Motor neuron (in vitro differentiated cells): ENCODE measurements at places on chromosomes 12 and 14. TPM values are rescaled to one million over a fixed set of nuclear protein-coding genes. Genes with fewer than 3 reads are reported as not detected.
A peak's percentile ranks its signal among the peaks of the same experiment; 100 is the strongest.

Gene ATL1
- 31.6 and 32.8 TPM in 2 replicates for total RNA-seq

DNA sequence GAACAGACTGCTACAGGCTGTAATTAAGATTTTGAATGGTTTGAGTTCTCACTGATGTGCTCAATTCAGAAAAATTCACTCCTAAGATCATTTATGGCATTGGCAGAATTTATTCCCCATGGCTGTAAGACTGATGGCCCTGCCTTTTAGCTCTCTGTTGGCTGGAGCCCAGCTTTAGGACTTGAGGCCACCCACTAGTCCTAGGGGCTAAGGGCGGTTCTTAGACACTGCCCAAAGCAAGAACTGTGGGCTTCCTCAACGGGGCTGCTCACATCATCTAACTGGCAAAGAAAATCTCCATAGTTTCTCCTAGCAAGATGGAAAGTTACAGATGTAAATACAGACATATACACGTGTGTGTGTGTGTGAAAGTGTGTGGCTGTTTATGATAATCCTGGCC is 3.4 kb upstream of the CCER1 start:
- ATAC-seq = no peak

DNA sequence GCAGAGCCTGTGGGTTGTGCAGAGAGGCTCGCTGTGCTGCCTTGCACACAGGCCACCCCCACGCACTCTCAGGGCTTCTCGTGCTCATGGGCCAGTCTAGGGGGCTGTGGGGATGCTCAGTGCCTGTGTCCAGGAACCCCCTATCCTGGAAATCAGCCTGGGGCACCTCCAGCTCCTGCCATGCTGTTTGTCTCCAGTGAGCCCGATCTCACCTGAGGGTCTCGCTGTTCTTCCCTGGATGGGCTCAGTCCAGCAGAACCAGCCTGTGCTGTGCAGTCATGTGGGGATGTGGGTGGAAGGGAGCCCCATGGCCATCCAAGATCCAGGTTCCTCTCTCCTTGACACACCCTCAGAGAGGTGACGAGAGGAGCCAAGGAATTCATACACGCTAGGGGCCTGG is 26.7 kb downstream of the SERPINA1 start:
- ATAC-seq = no peak

DNA sequence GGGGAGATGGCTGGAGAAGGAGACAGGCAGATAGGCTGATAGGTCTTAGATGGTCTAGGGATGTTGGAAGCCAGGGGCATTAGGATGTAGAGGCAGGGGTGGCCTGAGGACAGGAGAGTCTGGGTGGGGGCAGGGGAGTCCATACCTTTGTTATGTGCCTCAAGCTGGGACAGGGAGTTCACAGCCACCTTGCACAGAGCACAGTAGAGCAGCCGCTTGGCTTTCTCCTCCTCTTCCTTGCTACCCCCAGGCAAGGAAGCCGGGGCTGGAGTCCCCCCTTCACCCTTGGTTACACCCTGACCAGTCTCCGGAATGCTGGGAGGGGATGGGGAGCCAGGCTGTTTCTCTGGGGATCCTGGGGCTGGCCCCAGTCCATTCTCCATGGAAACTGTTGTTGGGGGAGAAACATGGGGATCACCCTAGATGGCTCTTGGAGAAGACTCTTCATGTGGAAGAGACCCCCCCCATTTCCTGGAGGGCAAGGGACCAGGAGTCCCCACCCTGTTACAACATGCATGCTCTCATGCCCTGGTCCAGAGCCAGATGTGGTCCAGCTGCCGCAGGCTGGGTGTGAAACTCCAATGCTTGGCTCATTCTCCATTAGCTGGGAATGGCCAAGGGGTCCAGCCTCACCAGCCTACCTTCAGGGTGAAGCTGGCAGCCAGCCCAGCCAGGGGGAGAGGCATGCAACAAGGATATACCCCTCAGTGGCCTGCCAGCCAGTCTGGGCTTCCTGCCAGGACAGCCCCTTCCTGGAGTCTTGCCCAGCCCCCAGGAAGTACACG is 7.2 kb upstream of the GPR84 start:
- ATAC-seq = no peak

Gene KLHL33
- 0.19 TPM in 1 of 2 replicates, not detected in the other for total RNA-seq

- peak; percentile 91 for ATAC-seq
Measured at GRCh38 chr12:110100315-110100970, 23.7 kb upstream of the IFT81 start.

DNA sequence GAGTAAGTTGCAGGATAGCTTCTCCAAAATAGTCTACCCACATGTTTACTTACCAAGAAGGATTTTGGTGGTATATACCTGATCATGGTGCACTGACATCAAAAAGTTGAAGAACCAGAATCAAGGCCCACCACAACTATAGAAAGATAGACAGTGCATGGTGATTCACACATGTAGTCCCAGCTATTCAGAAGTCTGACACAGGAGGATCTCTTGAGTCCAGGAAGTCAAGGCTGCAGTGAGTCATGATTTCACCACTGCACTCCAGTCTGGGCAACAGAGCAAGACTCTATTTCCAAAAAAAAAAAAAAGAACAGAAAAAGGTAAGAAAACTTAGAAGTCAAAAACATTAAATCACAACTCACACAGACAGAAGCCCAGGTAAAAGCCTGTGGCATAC is 422.2 kb upstream of the FOXG1 start:
- no peak for ATAC-seq

GRCh38 chr14:61196792-61197191 is 84.3 kb downstream of the TMEM30B start:
- no peak for ATAC-seq

DNA sequence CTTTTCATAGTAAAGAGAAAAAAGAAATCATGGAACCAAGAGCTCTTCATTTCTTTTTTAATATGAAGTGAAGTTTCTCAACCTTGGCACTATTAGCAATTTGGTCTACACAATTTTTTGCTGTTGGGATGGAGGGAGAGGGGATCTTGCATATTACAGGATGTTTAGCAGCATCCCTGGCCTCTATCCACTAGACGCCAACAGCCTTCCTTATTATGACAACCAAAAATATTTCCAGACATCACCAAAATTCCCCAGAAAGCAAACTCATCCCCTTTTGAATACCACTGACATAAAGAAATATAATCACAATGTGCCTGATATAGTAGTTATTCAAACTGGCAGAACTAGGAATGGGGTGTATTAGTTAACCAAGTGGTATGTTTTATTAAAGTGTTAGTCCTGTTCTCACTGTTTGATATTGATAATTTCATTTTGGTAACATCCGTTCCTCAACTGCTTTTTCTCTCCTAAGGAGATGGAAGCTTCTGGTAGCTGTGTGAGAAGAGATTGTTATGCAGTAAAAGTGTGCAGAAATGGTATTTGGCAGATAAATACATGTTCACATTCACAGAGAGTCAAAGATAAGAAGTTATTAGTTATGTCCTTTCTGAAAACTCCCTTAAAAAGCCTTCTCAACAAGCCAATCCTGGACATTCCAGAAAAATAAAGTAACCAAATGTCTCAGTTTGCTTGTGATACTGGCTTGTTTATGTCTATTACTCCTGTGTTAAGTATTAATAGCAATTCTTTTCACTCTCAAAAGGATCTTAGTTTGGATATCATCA is 699.9 kb downstream of the C12orf50 start:
- ATAC-seq = no peak

DNA sequence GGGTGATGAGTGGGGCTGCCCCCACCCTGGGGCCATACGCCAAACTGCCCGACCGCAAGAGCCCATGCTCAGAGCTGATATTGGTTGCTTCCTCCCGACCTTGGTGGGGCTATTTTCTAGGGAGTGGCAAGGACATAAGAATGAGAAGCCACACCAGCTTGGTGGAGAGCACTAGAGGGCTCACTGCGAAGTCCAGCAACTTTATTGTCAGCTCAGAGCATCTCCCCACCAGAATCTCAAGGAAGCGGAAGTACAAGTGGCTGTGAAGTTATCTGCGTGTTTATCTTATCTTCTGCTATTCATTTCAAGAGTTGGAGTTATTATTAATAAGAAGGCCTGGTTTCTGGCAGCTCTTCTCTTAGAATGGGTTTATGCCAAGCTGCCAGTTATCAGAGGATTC is 4.9 kb upstream of the PLXNC1 start:
- ATAC-seq = no peak

- no peak for ATAC-seq
Measured at GRCh38 chr12:122849352-122850047, 14.2 kb downstream of the HIP1R start.

Gene ACOT2
- 21.8 and 22.2 TPM in 2 replicates for total RNA-seq

- no peak for ATAC-seq
Measured at GRCh38 chr14:104883681-104884361, 18.8 kb downstream of the CEP170B start.

DNA sequence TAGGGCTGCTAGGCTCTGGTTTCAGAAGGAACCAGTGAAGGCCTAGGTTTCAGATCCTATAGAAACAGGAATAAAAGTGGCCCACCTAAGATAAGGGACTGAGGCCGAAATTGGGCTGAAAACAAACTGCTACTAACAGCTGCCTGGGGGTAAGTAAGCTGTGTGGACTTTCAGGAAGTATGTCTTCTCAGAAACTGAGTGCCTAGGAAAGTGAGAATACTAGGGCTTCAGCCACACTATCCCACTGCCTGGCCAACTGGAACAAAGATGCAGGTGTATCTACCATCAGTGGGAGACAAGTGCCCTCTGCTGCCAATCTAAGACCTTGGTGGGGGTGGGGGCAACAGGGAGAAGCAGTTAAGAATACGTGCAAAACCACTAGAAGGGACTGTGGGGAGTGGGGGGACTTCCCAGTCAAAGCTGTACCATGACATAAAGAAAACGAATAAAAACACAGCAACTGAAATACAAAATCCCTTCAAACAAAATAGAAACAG is 82.5 kb downstream of the MED13L start:
- no peak for ATAC-seq

Gene SYNE3
- total RNA-seq = 1.0 and 1.2 TPM in 2 replicates

GRCh38 chr14:99240627-99241324 is 31.2 kb downstream of the BCL11B start:
- no peak for ATAC-seq

- no peak for ATAC-seq
Measured at GRCh38 chr14:92675976-92676375, 72.5 kb downstream of the LGMN start.

- no peak for ATAC-seq
Measured at GRCh38 chr12:62912644-62913043, 22.3 kb downstream of the PPM1H start.

Gene FAR2
- 20.7 and 23.5 TPM in 2 replicates for total RNA-seq

- peak; percentile 69 for ATAC-seq
Measured at GRCh38 chr12:94615260-94616181, 34.8 kb downstream of the TMCC3 start.

- no peak for ATAC-seq
Measured at GRCh38 chr14:79576424-79576823, 634.9 kb downstream of the DIO2 start.

DNA sequence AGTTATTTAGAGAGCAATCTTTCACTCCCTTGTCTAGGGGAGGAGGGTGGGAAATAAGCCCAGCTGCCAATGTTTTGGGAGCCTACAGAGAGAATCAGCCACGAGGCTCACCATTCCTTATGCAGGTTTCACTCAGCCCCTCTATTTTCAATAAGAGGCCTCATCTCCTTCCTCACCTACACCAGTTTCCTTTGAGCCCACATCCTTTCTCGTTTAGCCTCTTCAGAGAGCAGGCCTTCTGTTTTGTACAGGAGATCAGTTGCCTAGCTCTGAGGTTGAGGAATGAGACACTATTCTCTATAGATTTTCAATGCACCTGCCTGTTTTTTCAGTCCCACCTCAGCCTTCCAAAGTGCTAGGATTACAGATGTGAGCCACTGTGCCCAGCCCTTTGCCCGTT is 17.9 kb downstream of the SNAPC1 start:
- no peak for ATAC-seq

DNA sequence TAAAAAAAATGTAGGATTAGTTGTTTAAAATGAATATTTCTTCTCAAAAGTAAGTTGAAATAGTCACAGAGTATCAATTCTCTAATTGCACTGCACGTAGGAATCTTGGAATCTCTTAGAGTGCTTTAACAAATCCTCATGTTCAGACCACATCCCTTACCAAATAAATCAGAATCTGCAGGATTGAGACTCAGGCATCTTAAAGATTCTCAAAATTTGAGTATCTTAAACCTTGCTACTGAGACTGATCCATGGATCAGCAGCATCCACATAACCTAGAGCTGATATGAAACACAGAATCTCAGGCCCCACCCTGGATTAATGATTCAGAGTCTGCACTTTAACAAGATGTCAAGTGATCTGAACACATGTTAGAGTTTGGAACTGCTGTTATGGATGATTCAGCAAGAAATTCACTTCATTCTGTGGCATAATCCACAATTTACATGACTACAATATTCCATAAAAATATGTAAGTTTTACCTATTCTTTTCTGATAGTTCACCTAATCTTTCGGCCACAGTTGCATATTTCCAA is 58.7 kb downstream of the ADAMTS20 start:
- no peak for ATAC-seq

DNA sequence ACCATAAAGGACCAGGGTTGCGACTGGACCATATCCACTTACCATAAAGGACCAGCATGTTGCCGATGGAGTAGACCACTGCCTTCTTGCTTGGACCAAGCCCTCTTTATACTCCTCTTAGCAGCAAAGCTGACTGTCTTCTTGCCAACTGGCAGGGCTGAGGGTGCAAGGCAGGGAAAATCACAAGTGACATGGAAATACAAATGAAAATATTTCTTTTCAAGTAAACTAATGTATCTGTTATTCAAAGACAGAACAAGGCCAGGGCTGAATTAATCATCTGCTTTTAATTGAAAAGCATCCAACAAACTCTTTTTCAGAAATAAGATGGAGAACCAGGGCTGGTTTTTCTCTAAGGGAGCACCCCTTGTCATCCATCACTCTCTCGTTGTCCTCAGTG is at the start of gene CELA1:
Gene CELA1, minus strand, starts transcription at position 99 of the 400 bp plus-strand sequence. Its CDS starts 41 bp downstream, at position 58.
- ATAC-seq = no peak

Gene ADAMTS20
- 0.86 and 1.1 TPM in 2 replicates for total RNA-seq

DNA sequence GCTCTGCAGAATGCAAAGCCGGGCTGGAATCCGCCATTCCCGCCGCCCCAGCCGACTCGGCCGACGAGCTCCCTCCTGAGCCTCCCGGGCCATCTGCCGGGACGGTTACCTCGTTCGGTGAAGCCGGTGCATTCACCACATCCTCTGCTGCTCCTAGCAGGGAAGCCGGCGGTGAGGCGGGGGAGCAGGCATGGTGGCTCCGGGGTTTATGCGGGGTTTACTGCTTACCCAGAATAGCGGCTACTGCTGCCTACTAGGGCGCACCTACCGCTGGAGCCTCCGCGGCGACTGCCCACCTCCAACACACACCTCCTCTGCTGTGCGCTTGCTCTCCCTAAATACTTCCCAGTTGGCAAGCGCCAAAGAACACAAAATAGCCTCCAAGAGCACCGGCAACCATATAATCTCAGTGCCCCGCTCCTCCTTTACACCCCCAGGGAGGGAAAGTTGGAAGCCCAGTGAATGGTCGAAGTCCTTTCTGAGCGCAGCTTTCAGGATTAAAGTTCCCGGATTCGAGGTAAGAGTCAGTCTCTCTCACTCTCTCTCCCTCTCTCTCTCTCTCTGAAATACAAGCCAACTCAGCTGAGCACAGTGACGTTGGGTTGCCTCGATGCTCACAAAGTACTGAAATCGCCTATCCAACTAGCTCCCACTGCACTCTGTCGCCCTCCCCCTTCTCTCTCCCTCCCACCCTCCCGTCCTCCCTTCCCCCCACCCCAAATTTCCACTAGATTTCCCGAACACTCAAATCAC is at the start of gene TBX5:
Gene TBX5, minus strand, starts transcription at position 626 of the 753 bp plus-strand sequence. CDS start 2,246 bp downstream, outside the sequence.
- ATAC-seq = peak; percentile 29

Gene TEDC1
- 12.4 and 12.9 TPM in 2 replicates for total RNA-seq

GRCh38 chr12:100842156-100842555 is 47.6 kb downstream of the ANO4 start:
- no peak for ATAC-seq
